CD4-positive, CD25-positive, alpha-beta regulatory T cell (primary cell): ENCODE measurements at places on chromosomes 11 and 22.

GRCh38 chr22:40583053-40583741, 53.3 kb downstream of the MRTFA start:
- peaks cover 6% of the 10 kb centered on the region for H3K36me3 ChIP-seq
- H3K4me3 ChIP-seq, result peak overlapping the region; percentile 21
- DNase-seq, result peak; percentile 25
- H3K27ac ChIP-seq, result peak overlapping the region; percentile 26
- no peaks in the 10 kb centered on the region for H3K27me3 ChIP-seq

- DNase-seq, result no peak
- H3K4me1 ChIP-seq, result peaks cover 7% of the 10 kb centered on the region
- H3K27me3 ChIP-seq, result no peaks in the 10 kb centered on the region
- no peak overlapping the region for H3K27ac ChIP-seq
- no peaks in the 10 kb centered on the region for H3K36me3 ChIP-seq
Observed at GRCh38 chr22:46112405-46112804, 37.9 kb upstream of the PPARA start.

- no peak overlapping the region for H3K27ac ChIP-seq
- H3K36me3 ChIP-seq, result no peaks in the 10 kb centered on the region
- H3K4me3 ChIP-seq, result no peak overlapping the region
- peaks cover under 1% of the 10 kb centered on the region for H3K4me1 ChIP-seq
- peak; percentile 37 for DNase-seq
Observed at GRCh38 chr11:75577207-75577606, 15.2 kb downstream of the SERPINH1 start.

DNA sequence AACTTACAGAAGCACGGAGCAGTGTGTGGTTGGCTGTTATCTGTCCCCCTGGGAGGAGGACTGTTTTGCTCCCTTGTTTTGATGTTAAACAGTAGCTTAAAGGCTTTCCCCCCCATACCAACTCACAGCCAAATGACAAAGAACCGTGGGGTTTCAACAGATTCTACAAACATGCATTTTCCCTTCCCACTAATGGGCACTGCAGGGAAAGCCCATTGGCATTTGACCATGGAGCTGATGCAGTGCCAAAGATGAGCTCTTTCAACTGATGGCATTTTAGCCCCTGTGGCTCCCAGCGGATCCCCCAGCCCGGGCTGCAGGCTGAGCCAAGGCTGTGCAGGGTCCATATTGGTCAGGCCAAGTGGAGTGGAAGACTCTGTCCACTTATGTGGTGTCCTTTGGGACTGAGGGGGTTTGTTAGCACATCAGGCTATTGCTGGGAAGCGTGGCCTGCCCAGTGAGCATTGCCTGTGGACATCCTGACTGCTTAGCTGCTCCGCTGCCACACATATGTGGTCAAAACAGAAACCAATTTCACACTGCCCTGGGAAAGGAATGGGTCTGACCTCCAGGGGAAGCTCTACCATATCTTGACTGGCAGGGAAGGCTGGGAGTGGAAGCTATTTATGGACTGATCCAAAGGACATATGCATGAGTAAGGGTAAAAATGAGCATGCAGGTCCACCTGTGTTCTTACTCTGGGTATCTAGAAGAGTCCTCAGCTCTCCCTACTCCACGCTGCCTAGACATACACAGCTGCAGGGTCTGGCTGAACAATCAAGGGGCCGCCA, 116.4 kb upstream of the PARVA start:
- H3K36me3 ChIP-seq, result peaks cover 70% of the 10 kb centered on the region
- H3K4me3 ChIP-seq, result no peak overlapping the region
- DNase-seq, result no peak
- H3K4me1 ChIP-seq, result no peaks in the 10 kb centered on the region
- no peaks in the 10 kb centered on the region for H3K27me3 ChIP-seq

- no peaks in the 10 kb centered on the region for H3K36me3 ChIP-seq
- no peaks in the 10 kb centered on the region for H3K4me1 ChIP-seq
- DNase-seq, result no peak
- no peak overlapping the region for H3K27ac ChIP-seq
Observed at GRCh38 chr11:114785820-114786219, 107.5 kb downstream of the NXPE2 start.

GRCh38 chr22:29096736-29097669, 24.2 kb downstream of the KREMEN1 start:
- peaks cover 10% of the 10 kb centered on the region for H3K27me3 ChIP-seq
- no peak for DNase-seq
- H3K4me1 ChIP-seq, result no peaks in the 10 kb centered on the region
- no peaks in the 10 kb centered on the region for H3K36me3 ChIP-seq
- H3K4me3 ChIP-seq, result no peak overlapping the region

- peaks cover 7% of the 10 kb centered on the region for H3K27me3 ChIP-seq
- no peaks in the 10 kb centered on the region for H3K36me3 ChIP-seq
- H3K4me3 ChIP-seq, result peak overlapping the region; percentile 13
- H3K27ac ChIP-seq, result peak overlapping the region; percentile 21
Observed at GRCh38 chr22:46069521-46070214, 80.7 kb upstream of the PPARA start.

GRCh38 chr22:39090426-39091064, 6.5 kb upstream of the APOBEC3H start:
- peaks cover 62% of the 10 kb centered on the region for H3K4me1 ChIP-seq
- H3K27ac ChIP-seq, result peak overlapping the region; percentile 94
- no peaks in the 10 kb centered on the region for H3K27me3 ChIP-seq
- DNase-seq, result peak; percentile 85
- H3K4me3 ChIP-seq, result peak overlapping the region; percentile 65

DNA sequence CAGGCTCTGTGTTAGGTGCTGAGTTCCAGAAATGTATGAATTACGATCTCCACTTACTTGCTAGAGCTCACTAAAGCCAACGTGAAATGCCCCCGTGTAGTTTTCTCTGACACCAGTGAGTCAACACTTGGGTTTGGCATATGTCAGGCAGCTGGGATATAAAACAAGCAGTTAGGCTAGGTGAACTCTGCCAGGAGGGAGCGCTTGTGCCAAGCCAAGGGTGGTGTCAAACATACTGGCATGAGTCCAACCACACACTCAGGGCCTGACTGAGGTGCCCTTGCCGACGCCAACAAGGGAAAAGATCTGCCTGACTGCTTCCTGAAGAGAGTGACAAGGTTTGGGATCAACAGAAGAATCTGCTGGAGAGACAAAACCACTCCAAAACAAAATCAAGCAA, 167.8 kb upstream of the NARS2 start:
- H3K27ac ChIP-seq, result no peak overlapping the region
- DNase-seq, result no peak
- H3K4me3 ChIP-seq, result no peak overlapping the region
- no peaks in the 10 kb centered on the region for H3K4me1 ChIP-seq
- H3K36me3 ChIP-seq, result no peaks in the 10 kb centered on the region

DNA sequence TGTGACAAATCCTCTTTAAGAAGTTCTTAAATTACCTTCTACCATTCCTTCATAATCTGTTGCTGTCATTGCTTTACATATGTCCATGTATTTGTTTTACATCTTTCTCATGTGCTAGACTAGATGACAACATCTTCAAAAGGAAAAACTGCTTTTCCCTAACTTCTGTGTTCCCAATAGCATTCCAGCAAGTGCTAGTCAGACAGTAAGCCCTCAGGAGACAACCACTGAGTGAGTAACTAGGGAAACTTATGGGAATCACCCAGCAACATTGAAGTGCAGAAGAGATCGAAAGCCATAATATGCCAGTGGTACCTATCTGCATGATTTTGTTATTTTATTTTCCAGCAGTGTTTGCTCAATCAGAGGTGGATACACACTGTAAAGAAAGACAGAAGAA, 889.7 kb upstream of the API5 start:
- no peak overlapping the region for H3K4me3 ChIP-seq
- DNase-seq, result no peak
- H3K27ac ChIP-seq, result no peak overlapping the region
- H3K4me1 ChIP-seq, result no peaks in the 10 kb centered on the region
- H3K27me3 ChIP-seq, result no peaks in the 10 kb centered on the region

- H3K36me3 ChIP-seq, result no peaks in the 10 kb centered on the region
- no peaks in the 10 kb centered on the region for H3K27me3 ChIP-seq
- H3K27ac ChIP-seq, result no peak overlapping the region
- DNase-seq, result no peak
- H3K4me3 ChIP-seq, result no peak overlapping the region
- no peaks in the 10 kb centered on the region for H3K4me1 ChIP-seq
Observed at GRCh38 chr11:35914816-35915215, 29.0 kb upstream of the LDLRAD3 start.

DNA sequence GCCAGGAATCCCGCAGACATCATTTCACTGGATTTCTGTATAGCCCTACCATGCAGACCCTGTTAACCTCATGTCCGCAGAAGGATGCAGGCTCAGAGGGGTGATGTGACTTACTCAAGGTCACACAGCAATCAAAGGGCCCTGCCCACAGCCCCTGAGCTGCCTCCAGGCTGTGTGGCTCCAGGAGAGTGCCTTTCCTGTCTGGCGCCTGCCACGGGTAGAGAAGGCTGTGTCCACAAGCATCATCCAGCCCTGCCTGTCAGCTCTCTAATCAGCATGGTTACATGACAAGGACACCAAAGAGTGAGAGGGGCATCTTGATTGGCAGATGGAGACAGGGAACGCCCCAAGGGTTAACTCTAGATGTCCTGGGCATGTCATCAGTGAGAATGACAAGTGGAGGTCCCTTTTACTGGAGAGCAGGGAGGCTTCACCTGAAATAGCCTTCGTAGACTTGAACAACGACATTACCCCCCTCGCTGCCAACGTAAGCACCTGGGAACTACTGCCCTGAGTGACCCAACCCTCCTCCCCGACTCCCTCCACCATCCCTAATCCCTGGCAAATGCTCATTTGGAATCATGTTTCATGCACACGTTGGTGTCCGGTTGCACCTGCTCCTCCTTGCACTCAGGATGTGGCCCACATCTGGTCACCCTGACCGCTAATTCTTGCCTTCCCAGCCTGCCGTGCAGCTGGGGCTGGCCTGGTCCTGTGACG, 6.9 kb downstream of the FGF19 start:
- H3K4me3 ChIP-seq, result no peak overlapping the region
- H3K36me3 ChIP-seq, result no peaks in the 10 kb centered on the region
- no peak for DNase-seq
- no peak overlapping the region for H3K27ac ChIP-seq
- no peaks in the 10 kb centered on the region for H3K4me1 ChIP-seq

DNA sequence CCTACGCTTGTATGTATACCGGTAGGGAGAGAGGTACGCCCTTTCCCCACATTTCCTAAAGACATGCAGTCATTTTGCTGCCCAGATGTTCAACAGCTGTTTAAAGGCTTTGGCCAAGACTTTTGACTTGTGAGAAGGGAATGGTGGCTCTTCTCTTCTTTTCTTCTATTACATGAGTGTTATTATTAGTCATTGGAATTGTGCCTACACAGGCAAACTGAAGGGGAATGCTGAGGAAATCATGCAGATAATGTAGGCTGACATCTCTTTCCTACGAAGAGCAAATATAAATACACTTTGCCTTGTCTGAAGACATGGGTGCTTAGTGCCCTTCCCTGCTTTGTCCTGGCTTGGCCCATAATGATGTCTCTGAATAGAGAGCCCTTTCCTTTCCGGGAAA, 194.3 kb upstream of the NARS2 start:
- DNase-seq, result no peak
- H3K27ac ChIP-seq, result no peak overlapping the region
- H3K4me3 ChIP-seq, result no peak overlapping the region
- no peaks in the 10 kb centered on the region for H3K27me3 ChIP-seq

- H3K4me3 ChIP-seq, result no peak overlapping the region
- peaks cover 12% of the 10 kb centered on the region for H3K4me1 ChIP-seq
- no peaks in the 10 kb centered on the region for H3K27me3 ChIP-seq
Observed at GRCh38 chr22:46684706-46685105, 53.3 kb downstream of the CERK start.

- peak overlapping the region; percentile 91 for H3K4me3 ChIP-seq
- H3K4me1 ChIP-seq, result peaks cover 15% of the 10 kb centered on the region
- H3K27ac ChIP-seq, result peak overlapping the region; percentile 84
- no peak for DNase-seq
- H3K27me3 ChIP-seq, result peaks cover 2% of the 10 kb centered on the region
Observed at GRCh38 chr11:93198215-93198845, 539 bp upstream of the SLC36A4 start.

DNA sequence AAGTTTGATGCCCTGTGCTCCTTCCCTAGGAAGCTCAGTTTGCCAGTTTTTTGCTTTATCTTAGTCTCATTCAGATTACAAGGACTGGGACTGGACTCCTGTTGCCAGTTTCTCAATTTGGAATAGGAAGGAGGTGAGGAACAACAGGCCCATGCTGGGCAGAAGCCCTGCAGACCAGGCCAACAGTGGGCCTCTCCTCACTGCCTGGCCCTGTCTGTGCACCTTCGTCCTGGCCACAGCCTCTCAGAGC, 23.7 kb downstream of the MED15 start:
- H3K4me3 ChIP-seq, result no peak overlapping the region
- H3K27ac ChIP-seq, result no peak overlapping the region
- H3K4me1 ChIP-seq, result peaks cover 44% of the 10 kb centered on the region
- peaks cover 48% of the 10 kb centered on the region for H3K36me3 ChIP-seq

- H3K27me3 ChIP-seq, result no peaks in the 10 kb centered on the region
- H3K36me3 ChIP-seq, result peaks cover 29% of the 10 kb centered on the region
- H3K4me1 ChIP-seq, result peaks cover 3% of the 10 kb centered on the region
- no peak overlapping the region for H3K4me3 ChIP-seq
Observed at GRCh38 chr22:26542831-26543230, 30.6 kb upstream of the TFIP11 start.

DNA sequence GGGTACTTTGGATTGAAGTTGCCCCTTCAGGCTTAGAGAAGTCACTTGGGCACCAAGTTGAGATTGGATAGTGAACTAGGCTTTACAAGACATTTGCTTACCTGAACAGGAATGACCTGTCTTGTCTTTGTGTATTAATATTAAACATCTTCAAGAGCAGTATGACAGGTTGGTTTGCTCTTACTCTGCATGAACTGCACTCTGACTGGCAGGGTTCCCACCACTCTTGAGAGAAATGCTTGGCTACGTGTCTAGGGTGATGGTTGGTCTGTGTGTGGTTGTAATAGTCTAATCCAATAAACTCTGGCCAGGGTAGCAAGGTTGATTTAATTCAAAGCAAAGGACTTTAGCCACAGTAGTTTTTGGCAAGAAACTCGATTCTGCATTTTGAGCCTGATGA, 20.1 kb upstream of the SPTBN2 start:
- no peak overlapping the region for H3K4me3 ChIP-seq
- no peaks in the 10 kb centered on the region for H3K27me3 ChIP-seq
- H3K4me1 ChIP-seq, result peaks cover 10% of the 10 kb centered on the region
- H3K36me3 ChIP-seq, result no peaks in the 10 kb centered on the region

GRCh38 chr11:19689281-19690000, 23.2 kb upstream of the NAV2 start:
- no peak for DNase-seq
- no peak overlapping the region for H3K4me3 ChIP-seq
- H3K27me3 ChIP-seq, result no peaks in the 10 kb centered on the region
- H3K4me1 ChIP-seq, result no peaks in the 10 kb centered on the region
- no peaks in the 10 kb centered on the region for H3K36me3 ChIP-seq

- H3K27ac ChIP-seq, result no peak overlapping the region
- no peaks in the 10 kb centered on the region for H3K4me1 ChIP-seq
- no peak overlapping the region for H3K4me3 ChIP-seq
- DNase-seq, result no peak
- no peaks in the 10 kb centered on the region for H3K27me3 ChIP-seq
Observed at GRCh38 chr11:118628432-118628831, 21.0 kb downstream of the PHLDB1 start.

- no peak for DNase-seq
- no peaks in the 10 kb centered on the region for H3K4me1 ChIP-seq
- no peak overlapping the region for H3K27ac ChIP-seq
- H3K27me3 ChIP-seq, result no peaks in the 10 kb centered on the region
- H3K36me3 ChIP-seq, result no peaks in the 10 kb centered on the region
- no peak overlapping the region for H3K4me3 ChIP-seq
Observed at GRCh38 chr11:12048936-12049790, 40.7 kb upstream of the DKK3 start.

- no peaks in the 10 kb centered on the region for H3K27me3 ChIP-seq
- H3K36me3 ChIP-seq, result no peaks in the 10 kb centered on the region
- H3K4me1 ChIP-seq, result no peaks in the 10 kb centered on the region
Observed at GRCh38 chr11:78714539-78714938, 139.9 kb upstream of the NARS2 start.
